ENCODE measurements at places on chromosomes 7 and 10.

GRCh38 chr10:129096065-129096984 lies 370.7 kb upstream of the MGMT start:
- peak; percentile 91 for DNase-seq

DNA sequence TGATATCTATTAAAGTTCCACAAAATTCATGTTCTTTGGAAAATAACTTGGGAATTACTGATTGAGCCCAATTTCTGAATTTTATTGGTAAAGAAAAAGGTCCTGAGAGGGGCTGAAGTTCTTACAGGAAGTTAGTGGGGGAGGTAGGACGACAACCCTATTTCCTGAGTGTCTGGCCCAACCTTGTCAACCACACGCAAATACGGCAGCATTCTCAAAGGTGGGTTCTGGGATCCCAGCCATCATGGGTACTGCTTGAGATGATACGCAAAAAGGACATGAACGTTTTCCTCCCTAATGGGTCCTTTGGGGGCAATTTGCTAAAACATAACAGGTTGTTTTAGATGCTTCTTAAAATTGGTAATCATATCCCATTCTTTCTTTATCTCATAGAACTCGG lies 2.7 kb upstream of the PDCD4 start:
- DNase-seq = no peak

- DNase-seq = no peak
Observed at GRCh38 chr10:35346248-35346647, 9.9 kb downstream of the CCNY start.

DNA sequence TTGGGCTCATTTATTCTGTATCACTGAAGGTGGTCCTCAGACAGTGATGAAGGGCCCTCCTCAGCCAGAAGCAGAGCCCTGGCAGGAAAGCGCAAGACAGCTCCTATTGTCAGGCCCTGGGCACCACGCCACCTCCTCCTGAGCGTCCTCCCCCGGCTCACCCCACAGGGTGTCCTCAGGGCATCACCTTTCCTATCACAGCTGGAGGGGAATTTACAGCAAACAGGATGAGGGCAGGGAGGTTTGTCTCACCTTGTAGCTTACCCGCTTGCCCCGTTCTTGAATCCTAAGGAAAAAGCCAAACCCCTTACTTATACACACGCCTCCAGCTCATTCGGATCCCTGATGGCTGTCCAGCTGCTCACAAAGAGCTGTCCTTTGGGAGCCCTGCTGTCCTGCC lies 50.2 kb upstream of the LANCL2 start:
- no peak for DNase-seq

DNA sequence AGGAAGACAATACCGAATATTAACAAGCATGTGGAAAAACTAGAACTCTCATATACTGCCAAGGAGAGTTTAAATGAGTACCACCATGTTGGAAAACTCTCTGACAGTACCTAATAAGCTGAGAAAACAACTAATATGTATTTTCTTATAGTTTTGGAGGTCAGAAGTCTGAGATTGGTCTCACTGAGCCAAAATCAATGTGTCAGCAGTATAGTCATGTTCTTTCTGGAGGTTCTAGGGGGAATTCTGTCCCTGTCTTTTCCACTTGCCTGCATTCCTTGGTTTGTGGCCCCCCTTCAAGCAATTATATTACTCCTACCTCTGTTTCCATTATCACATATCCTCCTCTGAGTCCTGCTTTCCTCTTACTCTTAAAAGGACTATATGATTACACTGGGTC lies 144.6 kb downstream of the HBP1 start:
- DNase-seq = no peak

DNA sequence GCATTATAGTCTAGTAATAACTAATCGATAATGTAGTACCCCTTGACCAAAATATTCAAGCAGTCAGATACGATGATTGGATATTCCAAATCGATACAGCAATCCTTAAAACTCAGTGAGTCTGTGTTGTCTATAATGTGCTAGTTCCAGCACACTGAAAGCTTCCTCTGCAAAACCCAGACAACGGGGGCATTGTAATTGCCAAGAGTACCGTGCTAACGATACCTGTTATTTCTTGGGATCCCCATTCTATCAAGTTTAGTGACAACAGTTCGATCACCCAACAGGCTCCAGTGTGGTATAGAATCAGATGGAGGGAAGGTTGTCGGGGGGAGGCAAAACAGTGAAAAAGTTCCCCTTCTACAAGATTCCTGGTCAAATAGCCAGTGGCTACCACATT lies 865 bp downstream of the ZNF438 start:
- no peak for DNase-seq

GRCh38 chr10:1044146-1044545 lies 4.8 kb downstream of the IDI1 start:
- DNase-seq = no peak

DNA sequence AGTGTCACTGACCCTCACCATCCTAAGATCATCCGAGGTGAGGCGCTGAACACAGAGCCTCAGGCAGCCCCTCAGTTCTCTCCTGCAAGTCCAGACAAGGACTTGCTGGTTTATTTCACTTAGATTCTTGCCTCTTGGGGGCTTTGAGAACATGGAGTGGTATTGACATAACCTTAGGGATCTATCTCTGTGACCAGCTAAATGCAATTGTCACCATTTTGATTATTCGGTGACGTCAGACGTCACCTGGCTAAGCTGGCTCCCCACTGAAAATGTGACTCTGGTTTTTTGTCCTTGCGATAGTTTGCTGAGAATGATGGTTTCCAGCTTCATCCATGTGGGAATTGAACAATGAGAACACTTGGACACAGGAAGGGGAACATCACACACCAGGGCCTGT lies 49.2 kb upstream of the SFMBT2 start:
- DNase-seq = no peak

- peak; percentile 61 for DNase-seq
Observed at GRCh38 chr10:12194752-12195271, 879 bp downstream of the NUDT5 start.
